Stimulated activated CD8-positive, alpha-beta memory T cell treated with anti-CD3 and anti-CD28 coated beads, Interleukin-7, amount 100 ng/mL, for 1 hour (primary cell): ENCODE measurements at places on chromosomes 7 and 10.

- no peak for DNase-seq
Measured at GRCh38 chr10:580778-581177, 108.7 kb downstream of the DIP2C start.

GRCh38 chr7:120842121-120842621 is 15.8 kb downstream of the TSPAN12 start:
- DNase-seq = no peak

- no peak for DNase-seq
Measured at GRCh38 chr7:3206101-3206500, 95.0 kb upstream of the SDK1 start.

- DNase-seq = peak; percentile 60
Measured at GRCh38 chr7:44978511-44979366, at the start of gene MYO1G. Gene MYO1G, minus strand, starts transcription at chr7:44979015. Its CDS starts 54 bp downstream, at chr7:44978961.

DNA sequence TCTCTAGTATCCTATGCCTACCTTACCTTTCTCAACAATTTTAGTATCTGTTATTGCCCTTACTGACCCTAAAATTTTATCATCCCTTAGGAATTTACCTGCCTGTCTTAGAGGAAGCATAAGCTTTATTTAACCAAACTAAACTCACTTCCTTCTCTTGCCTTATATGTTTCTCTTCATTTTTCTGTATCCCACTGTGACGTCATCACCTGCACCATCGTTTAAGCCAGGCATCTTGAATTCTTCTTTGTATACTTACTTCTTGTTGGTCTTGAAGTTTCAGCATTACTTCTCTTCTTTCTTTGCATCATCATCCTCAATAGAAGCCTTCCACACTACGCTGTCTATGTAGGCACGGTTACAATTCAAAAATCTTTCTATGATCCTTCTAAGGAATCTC is 231.0 kb upstream of the SMIM30 start:
- no peak for DNase-seq

- no peak for DNase-seq
Measured at GRCh38 chr7:30403477-30403876, 75.1 kb downstream of the NOD1 start.

GRCh38 chr7:4286351-4286750 is 395.7 kb upstream of the FOXK1 start:
- DNase-seq = no peak

- no peak for DNase-seq
Measured at GRCh38 chr10:47326306-47326926, 4.2 kb downstream of the GDF2 start.

DNA sequence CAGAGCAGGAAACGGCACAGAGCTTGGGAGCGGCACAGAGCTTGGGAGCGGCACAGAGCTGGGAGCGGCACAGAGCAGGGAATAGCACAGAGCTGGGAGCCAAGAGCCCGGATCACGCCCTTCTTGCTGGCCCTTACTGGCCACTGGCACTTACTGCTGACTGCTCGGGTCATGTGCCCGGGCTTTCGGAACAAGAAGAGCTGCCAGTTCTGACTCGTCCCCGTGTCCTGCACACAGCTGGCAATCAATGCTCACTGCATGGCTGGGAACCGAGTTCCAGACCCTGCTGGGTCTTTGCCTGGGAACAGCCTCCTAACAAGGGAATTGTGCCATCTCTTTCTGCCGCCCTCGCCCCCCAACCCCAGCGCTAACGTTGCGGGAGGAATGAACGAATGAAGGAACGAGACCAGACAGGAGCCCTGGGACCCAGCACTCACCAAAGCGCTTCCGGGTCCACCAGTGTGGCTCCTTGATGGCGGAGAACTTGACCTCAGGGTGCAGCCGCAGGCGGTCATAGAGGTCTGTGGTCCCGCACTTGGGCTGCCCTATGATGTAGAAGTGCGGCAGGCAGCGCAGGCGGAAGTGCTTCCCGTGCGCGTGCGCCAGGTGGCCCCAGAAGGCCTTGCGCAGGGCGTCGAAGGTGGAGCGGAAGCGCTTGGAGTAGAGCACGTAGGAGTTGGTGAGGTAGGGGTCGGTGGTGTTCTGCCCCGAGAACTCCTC is 49.1 kb downstream of the CHST15 start:
- DNase-seq = no peak

- DNase-seq = no peak
Measured at GRCh38 chr10:78349911-78350663, 316.4 kb downstream of the RPS24 start.

DNA sequence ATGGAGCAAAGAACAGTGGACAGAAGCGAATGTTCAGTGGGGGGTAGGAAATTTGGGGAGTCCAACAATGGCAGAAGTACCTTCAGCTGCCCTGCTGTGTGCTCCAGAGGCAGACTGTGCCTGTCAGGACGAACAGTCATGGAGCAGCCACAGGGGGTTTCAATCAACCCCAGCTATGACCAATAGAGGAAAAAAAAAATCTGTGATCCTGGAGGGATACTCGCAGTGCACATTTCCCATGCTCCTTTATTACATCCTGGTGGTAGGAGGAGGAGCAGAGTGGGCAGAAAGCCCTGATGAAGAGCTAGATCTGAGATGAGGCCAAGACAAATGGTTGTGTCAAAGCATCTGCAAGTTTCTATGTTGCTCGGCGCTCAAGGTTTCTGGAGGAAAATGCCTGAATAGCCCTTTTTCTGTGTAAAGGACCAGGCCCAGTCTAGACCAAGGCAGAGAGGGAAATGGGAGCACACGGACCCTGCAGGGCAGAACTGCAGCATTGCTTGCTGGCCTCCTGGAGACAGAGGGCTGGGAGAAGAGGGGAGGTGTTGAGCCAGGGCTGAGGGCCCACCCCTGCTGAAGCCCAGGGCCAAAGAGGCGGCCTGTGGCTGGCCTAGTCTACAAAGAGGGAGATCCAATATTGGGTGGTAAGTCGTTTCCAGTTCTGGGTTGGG is 201.5 kb downstream of the GRID1 start:
- DNase-seq = no peak

GRCh38 chr7:143259765-143260164 is 3.5 kb upstream of the GSTK1 start:
- DNase-seq = no peak

DNA sequence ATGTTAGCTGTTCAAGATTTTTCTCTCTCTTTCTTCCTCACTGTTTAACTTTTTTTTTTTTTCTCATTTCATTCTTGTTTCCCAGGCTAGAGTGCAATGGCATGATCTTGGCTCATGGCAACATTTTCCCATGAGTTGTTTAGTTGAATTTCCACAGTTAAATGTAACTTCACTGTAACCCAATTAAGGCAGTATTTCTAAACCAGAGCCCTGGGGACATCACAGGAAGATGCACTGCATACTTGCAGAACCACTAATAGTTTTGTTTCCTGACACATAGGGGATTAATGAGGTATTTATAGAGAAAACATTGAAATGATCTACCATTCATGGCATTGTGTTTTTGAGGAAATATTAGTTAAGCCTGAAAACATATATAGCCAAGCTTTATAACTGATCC is 795.6 kb upstream of the GHITM start:
- DNase-seq = no peak

DNA sequence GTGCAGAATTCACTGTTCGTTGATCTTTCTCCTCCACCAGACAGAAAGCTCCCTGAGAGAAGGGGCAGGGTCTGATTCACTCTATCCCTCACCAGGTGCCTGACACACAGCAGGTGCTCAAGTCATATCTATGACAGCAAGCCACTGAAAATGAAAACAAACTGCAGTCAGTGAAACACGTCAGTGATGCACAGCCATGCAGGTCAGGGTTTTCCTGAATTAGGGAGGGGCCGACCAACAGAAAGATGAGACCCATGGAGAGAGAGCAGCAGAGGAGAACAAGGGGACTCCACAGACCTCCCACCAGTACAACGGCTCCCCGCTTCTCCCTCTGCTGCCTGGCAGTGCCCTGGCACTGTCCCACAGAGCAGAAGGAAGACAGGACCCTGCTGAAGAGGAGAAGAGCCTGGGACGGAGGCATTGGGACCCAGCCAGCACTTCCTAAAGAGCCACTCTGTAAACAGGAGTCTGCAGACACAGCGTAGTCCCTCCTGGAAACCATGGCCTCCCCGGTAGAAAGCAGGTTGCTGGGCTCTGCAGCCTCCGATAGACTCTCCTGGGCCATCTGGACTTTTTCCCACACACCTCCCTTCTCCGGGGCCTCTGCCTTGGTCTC is 50.3 kb downstream of the FAM53B start:
- DNase-seq = no peak

DNA sequence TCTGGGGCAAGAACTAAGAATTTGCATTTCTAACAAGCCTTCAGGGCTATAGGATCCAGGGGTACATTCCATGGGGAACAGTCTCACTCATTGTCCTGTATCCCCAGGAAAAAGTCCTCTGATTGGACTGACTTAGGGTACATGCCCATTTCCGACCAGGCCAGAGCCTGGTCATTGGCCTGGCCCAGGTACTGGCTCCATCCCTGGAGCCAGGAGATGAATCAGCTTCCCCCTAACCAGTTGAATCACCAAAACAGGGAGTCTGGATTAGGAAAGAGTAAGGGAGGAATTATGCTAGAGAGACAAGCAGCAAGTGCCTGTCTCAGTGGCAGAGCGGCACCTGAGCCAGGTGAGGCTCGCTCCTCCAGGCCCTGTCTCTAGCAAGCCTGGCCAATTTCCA is 137.5 kb downstream of the FGFR2 start:
- no peak for DNase-seq

- no peak for DNase-seq
Measured at GRCh38 chr7:104973909-104974415, 40.0 kb upstream of the KMT2E start.

DNA sequence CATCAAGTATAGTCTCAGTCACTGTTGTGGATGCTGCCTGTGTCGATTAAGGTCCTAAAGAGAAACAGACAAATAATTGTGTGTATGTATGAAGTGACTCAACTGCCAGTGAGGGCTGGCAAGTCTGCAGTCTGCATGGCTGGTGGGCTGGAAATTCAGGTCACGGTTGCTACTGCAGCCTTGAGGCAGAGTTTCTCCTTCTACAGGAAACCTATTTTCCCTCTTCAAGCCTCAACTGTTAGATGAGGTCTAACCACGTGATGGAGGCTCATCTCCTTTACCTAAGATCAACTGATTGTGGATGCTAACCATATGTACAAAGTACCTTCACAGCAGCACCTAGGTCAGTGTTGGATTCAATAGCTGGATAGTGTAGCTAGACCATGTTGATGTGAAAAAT is 29.9 kb downstream of the MBL2 start:
- DNase-seq = no peak

GRCh38 chr10:15719899-15720634 is at the start of gene ITGA8:
Gene ITGA8, minus strand, starts transcription at chr10:15719922. Its CDS starts 151 bp downstream, at chr10:15719771.
- DNase-seq = no peak

DNA sequence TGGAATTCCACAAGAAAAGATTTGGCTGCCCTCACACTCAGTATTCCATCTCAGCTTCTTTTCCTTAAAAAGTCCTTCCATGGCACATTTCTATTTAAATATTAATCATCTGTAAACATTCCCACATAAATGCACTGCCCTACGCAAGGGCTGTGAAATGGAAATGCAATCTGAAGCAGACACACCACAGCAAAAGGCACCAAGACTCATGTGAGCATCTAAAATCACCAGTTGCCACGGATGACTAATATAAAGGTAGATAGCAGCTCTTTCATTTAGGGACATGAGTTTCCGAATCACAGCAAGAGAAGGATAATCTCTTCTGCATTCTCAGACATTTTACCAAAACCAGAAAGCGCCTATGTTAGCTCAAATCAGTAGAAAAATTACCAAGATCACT is 31.6 kb downstream of the COA1 start:
- DNase-seq = no peak

GRCh38 chr10:29163746-29164145 is 125.1 kb upstream of the LYZL1 start:
- DNase-seq = no peak

DNA sequence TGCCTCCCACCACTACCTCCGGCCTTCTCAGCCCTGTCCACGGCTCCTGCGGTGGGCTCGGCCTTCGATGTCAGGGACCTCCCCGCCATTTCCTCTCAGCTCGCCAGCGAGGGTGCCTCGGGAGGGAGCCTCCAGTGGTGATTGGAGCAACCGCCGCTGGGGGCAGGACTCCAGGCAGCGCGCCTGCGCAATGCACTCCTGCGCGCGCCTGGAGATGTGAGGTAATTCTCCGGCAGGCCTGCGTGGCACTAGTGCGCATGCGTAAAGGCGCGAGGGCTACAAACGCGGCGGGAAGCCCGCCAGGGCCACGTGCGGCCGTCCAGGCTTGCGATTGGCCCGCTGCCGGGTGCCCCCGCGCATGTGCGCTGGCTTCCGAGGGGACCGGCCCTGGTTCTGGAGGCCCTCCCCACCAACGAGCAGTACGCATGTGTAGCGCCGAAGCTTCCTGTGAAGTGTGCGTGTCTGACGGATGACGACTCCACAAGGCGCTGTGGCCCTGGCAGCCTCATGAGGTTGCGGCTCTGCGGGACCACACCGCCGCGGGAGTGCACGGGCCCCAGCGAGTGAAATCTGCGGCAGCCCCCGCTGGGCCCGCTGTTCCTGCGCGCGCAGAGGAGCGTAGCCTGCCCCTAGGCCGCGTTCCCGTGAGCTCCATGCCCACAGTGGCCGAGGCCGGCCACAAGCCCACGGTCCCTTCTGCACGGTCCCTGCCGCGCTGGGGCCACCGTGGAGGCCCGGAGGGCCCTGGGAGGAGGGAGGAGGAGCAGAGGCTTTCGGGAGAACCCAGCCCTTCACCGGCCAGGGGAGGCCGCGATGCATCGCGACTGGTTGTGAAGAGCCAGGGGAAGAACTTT is at the start of gene SYCE1:
Gene SYCE1, minus strand, starts transcription at position 143 of the 854 bp plus-strand sequence. Its CDS starts 54 bp downstream, at position 89.
- DNase-seq = no peak

DNA sequence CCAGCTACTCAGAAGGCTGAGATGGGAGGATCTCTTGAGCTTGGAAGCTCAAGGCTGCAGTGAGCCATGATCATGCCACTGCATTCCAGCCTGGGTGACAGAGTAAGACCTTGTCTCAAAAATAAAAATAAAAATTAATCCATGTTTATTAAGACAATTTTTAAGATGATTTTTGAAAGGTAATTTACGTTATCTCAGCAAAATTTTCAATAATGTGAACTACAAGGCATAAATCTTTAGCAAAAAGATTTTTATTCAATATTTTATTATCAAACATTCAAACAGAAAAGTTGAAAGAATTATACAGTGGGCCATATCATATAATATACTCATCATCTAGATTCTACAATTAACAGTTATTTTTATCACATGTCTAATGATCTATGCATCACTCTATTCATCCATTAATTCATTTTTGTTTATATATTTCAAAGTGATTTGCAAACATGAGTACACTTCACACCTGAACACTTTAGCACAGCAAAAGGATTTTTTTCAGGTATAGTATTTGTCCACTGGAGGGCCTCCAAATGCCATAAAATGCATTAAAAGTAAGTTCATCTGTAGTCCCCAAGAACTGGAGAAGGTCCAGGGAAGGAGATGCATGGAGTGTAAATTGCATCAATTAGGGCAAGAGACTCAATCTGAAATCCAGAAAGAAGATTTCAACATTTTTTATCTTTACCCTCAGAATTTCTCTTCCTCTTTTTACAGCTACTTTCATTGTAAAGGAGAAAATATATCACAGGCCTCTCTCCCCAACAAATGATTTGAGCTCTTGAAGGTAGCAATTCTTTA is 38.6 kb upstream of the RSBN1L start:
- no peak for DNase-seq

- no peak for DNase-seq
Measured at GRCh38 chr7:141328290-141328689, 222.9 kb upstream of the AGK start.
